ENCODE measurements at places on chromosomes 4 and X.

- DNase-seq = no peak
Observed at GRCh38 chr4:85842540-85842939, 367.6 kb downstream of the ARHGAP24 start.

DNA sequence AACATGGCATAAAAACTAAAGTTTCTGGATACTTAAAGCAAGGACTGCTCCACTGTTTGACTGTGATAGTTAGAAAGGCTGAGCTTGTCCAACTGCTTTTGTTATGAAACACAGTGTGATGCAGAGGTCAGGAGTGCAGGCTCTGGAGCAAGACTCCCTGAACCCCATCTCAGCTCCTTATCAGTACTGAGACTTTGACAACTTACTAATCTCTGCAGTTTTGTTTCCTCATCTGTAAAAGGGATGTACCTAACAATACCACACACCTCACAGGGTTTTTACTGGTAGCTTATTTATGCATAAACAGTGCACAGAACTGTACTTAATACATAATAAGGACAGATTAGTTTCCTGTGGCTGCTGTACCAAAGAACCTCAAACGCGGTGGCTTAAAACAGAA is 804.3 kb downstream of the FSTL5 start:
- DNase-seq = no peak

DNA sequence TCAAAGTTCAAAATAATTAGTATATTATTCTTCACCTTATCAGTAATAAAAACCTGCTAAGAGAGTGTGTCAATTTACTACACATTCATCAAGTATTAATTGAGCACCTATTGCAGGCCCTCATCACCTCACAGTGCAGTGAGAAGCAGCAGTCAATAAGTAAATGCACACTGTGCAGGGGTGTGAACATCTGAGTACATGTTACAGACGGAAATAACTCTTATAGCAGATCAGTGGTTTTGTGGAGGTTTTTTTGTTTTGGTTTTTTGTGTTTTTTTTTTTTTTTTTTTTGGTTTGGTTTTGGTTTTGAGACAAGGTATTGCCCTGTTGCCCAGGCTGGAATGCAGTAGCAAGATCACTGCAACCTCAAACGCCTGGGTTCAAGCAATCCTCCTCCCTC is 20.3 kb downstream of the KLF3 start:
- DNase-seq = no peak

DNA sequence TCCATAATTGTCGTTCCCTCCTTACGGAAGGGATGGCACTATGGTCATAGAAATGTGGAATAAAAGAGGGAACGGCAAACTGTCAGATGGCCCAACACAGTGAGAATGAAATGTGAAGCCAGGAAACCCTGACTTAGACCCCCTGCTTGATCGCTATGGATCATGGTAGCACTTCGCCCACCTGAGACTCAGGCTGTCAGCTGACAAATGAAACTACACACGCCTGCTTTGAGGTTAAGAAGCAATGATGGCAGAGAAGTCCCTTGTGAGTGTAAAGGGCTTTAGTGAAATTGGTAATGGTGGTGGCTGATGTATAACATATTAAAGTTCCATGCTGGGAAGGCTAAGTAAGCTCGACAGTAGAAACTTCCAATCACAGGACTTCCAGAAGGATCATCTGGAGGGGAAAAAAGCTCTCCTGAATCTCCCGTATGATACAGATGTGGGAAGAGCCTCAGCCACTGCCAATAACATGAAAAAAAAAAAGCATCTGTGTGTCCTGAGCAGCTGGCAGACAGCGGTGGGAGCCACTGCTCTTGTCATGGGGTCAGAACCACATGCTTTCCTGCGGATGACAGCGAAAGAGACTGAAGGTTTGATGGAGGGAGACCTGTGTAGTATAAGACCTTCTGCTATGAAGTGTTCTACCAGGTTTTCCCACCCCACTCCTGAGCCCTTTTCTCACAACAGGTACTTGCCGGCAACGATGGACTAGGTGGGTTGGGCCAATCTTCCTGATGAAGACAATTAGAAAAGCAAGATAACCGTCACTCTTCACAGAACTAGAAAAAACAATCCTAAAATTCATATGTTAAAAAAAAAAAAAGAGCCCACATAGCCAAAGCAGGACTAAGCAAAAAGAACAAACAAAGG is 107.6 kb downstream of the AFAP1 start:
- no peak for DNase-seq

- DNase-seq = no peak
Observed at GRCh38 chr4:68077301-68077700, 52.4 kb downstream of the TMPRSS11F start.

DNA sequence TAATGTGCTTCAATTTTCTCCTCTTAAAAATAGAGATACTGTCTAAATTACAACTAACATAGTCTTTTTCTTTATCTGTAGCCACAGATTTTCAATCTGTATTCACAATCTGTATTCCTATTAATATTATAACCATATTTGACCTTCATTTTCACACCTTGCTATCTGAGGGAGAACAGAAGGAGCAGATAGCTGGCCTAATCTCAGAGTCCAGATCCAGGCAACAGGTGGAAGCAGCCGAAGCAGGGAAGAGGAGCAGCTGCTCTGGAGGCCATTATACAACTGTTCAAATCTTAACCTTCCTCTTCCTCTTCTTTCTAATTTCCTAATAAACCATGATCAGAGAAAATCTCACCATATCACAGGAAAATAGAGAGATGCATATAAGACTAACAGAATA is 14.2 kb downstream of the SEPSECS start:
- DNase-seq = no peak

DNA sequence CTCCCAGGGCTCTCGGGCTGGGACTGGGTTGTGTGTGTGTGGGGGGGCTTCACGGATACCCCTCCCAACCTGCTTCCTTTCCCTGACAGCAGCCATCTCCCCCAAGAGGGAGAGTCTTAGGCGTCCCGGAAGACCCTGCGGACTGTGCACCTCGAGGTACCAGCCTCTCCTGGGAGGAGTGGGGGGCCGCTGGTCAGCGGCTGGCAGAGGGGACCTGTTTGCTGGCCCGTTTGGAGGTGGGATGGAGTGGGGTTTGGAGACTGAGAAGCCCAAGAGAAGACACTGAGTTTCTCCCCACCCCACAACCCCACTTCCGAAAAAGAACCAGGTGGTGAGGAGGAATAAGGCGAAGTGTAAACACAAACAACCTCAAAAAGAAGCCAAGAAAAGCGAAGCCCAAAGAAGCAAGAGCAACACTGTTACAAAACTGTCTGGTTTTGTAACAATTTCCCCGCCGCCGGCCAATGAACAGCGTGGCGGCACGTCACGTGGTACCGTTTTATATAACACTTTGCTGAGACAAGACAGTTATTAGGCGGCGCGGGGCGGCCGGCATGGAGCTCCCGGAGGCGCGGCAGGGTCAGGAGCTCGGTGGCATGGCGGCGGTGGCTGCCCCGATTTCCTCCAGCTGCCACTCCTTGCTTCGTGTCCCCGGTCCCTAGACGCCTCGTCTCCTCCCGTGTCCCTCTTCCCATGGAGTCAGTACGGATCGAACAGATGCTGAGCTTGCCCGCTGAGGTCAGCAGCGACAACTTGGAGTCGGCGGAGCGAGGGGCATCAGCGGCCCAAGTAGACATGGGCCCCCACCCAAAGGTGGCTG is at the start of gene LONRF3:
TSS of gene LONRF3 (plus strand) at position 531 of the 820 bp plus-strand sequence. CDS start at position 694, 163 bp downstream.
- DNase-seq = peak; percentile 52

- DNase-seq = no peak
Observed at GRCh38 chrX:125681058-125681457, 361.4 kb downstream of the TEX13C start.

GRCh38 chr4:12595986-12596385 is 888.2 kb downstream of the RAB28 start:
- DNase-seq = no peak

DNA sequence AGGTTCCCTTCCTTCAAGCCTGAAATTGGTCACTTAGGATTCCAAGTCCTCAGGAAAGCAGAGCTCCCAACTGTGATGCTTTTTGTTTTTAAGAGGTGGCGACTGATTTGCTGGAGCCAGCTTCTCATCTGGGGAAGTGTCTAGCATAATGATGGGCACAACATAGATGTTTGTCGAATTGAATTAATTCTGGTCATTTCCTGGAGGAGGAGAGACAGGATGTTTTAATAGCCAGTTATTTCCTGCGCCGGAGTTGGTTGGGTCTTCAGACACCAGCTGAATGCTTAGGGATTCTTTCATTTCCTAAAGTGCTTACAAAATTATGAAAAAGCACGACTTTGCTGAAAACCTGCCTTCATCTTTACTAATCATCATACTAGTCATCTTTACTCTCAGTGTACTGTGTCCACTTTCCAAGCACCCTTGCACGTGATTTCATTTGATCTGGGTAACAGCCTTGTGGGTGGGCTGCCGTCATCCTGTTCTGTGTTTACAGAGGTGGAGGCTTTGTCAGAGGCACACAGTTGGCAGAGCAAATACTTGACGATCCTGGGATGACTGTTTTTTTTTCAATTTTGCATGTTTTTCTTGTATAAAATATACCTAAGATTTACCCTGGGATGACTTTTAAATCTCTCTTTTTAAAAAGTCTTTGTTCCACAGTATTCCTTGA is 49.5 kb downstream of the RGS12 start:
- no peak for DNase-seq

- no peak for DNase-seq
Observed at GRCh38 chr4:26088433-26088928, 174.5 kb downstream of the SMIM20 start.

DNA sequence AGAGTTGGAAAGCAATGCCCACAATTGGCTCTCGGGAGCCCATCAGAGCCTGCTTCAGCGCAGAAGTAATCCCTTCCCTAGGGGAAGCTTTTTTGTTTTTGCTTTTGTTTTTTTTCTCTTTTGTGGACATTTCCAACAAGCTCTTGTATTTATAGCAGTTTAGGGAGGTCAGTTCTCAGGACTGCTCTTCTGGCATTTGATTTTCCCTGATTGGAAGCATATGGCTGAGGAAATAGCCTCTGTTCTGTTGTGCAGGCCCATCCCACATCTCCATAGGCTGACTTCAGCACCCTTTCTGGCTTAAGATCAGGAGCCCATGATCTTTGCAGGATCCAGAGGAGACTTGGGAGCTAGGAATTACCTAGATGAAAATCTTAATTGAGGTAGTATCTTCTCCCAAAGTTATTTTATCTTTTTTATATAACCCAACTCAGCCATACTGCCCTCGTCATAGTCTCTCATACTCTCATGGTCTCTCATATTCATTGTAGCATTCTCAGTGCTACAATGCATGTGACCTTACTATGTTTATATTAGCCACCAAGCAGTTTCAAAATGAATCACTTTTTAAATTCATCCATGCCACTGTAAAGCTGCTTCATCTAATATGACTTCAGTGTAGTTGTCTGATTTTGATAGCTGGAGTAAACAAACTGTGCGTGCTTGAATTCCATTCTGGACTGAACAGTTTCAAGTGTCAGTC is 16.7 kb downstream of the PAGE4 start:
- no peak for DNase-seq

GRCh38 chrX:14497184-14497666 is 32.1 kb upstream of the GLRA2 start:
- DNase-seq = peak; percentile 0

GRCh38 chr4:169174247-169174646 is 96.5 kb downstream of the SH3RF1 start:
- DNase-seq = no peak

GRCh38 chr4:188091-188490 is 63.8 kb downstream of the ZNF718 start:
- DNase-seq = no peak

DNA sequence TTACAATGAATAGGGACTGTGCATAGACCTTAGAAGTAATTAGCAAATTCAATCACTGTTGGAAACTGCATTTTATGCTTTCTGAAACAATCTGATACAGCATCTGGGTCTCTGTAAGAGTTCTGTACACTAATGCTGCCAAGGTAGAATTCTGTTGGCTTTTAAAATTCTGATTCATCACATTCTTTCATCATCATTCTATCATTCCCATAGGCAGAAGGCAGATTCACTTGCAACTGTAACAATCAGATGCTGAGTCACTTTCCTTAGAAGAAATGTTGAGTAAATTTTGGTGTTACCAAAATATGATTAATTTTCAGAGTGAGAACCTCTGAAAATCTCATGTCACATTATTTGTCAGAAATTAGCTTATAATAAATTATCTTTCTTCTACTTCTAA is 267.2 kb downstream of the MAPK10 start:
- no peak for DNase-seq

DNA sequence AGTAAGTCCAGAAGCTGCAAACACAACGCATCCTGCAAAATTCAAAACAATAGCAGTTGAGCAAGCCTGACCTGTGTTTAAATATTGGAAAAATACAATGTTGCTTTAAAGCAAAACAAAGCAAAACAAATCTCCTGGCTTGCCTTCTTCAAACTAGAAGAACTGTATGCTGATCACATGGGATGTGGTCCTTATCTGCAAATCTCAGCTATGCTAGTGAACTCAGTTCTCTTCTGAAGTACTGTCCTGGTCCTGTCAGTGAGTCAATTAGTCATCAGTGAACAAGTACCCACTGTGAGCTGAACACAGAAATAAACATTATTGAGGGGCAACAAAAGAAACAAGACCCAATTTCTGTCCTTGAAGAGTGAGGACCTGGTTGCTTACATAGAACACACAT is 522.5 kb downstream of the SMARCA1 start:
- no peak for DNase-seq

GRCh38 chr4:113347245-113347644 is 297.8 kb downstream of the ANK2 start:
- DNase-seq = no peak

GRCh38 chr4:138410266-138410665 is 168.1 kb upstream of the SLC7A11 start:
- DNase-seq = no peak

DNA sequence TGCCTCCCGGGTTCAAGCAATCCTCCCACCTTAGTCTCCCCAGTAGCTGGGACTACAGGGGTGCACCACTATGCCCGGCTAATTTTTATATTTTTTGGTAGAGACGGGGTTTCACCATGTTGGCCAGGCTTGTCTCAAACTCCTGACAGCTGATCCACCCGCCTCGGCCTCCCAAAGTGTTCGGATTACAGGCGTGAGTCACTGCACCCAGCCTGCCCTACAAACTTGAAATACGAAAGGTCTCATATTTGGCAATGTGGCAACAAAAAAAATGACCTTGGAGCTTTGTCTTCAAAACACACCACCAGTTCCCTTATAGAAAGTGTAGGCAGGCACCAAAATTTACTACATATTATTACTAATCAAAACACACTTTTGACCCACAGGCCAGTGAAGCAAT is 22.9 kb upstream of the PTCHD1 start:
- no peak for DNase-seq

GRCh38 chrX:1242891-1243402 is 25.7 kb upstream of the CSF2RA start:
- DNase-seq = no peak
